ENCODE measurements at places on chromosomes 6 and 20.

DNA sequence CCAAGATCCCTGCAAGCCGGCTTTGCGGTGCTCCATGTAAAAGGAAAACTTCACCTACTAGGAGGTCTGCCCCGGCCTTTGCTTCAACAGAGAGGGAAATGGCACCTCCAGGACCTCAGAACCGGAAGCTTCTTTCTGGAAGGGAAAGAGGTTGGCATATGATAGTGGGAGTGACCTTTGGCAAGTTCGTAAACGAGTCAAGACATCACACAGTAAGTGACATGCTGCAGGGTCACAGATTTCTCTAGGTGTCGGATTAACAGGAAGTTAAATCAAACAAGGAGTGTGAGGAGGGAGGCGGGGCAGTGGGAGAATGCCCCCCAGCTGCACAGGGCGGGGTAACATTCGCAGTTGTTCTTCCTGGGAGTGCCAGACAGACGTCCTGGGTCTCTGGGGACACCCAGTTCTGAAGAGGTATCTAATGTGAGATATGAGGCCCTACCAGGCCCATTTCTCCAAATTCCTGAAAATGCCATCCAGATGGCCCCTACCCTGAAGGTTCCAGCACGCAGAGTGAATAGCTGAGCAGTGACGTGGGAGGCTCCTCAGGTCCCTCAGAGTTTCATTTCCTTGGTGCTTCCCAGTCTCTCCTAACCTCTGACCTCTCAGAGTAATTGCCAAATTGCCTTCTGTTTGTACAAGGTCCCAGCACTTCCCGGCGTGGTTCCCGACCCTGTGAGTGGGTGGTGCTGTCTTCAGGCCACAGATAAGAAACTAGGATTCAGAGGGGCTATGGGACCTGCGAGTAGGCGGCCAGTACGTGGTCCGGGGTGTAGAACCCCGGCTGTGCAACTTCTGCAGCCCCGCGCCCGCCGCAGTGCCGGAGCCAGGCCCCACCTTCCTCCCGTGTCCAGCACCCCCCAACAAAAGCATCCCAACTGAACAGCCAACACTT lies 1.9 kb downstream of the RRBP1 start:
- DNase-seq, result no peak

DNA sequence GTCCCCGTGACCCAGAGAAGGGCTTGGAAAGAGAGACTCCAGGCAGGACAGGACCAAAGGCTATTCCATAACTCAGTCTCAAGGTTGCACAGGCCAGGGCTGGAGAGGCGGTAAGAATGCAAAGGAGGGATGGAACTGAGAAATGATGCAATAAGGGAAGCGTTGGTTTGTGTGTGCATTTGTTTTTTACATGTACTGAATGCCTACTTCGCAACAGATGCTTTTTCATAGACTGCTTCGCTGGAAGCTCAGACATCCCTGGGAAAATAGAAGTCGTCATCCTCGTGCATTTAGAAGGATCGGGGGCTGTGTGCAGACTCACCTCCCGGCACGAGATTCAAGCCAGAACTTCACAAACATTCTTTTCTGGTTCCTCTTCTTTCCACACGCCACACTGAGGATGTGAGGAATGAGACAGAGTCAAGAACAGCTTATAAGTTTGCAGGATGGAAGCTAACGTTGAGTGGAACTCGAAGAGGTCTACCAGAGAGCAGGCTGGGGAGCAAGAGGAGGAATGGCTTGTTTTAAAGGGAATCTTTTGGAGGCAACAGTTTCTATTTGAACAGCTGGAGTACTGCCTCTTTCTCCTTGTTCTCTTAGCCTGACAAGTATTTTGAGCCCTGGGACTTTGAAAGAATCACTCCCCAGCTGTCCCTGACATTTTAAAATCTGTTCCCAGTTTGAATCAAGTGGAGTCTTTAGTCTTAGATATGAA lies 19.3 kb upstream of the LY86 start:
- no peak for DNase-seq

GRCh38 chr20:44747166-44748004 lies 1.7 kb downstream of the KCNK15 start:
- DNase-seq, result no peak

GRCh38 chr6:166439366-166440091 lies 56.8 kb upstream of the MPC1 start:
- DNase-seq, result no peak

DNA sequence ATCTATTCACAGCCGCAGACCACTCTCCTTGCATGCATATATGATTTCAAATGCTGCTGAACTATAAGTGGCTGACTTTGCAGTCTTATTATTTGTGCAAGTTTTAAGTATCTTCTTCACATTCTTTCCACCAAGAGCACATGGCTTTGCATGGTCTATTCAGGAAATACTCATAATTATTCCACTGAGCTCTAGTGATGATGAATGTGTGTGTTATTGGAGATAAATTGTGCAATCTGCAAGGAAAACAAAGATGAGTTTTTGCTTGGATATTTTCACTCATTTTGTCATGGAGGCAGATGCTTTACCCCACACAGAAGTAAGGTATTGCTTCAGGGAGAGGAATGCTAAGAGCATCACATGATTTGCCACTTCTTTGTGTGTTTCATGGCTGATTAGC lies 764.6 kb downstream of the TBC1D32 start:
- no peak for DNase-seq

DNA sequence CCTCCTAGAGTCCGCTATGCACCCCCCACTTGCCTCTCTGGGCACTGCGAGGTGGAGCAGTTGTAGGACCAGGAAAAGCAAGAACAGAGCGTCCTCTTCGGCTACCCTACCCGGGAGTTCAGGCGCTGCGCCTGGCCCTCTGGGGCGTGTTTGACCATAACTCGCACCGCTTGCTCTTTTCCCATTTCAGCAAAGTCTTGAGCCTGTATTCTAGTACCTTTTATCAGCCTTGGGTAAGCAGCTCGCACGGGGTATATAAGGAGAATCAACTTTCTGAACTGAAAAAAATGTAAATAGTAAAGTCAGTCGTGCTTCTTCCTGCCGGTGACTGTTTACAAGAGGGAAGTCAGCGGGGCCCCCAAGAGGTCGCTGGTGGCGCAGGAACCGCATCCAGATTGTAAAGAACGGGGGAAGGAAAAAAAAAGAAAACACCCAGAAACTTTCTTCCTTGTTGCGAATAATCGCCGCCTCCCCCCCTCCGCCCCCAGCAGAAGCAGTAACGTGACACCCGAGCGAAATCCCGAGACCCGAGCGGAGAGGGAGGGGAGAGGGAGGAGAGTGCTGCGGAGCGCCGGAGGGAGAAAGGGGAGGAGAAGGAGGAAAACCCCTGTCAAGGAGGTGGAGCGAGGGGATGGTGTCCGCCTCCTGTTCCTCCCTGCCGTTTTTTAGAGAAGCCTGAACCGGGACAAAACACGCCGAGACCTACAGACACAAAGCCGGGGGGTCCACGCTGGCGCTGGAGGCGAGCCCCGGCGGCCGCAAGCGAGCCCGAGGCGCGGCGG lies at the start of gene UST:
Gene UST (plus strand): TSS at position 668 of the 782 bp plus-strand sequence. CDS start 401 bp downstream, outside the sequence.
- no peak for DNase-seq

- DNase-seq, result no peak
Observed at GRCh38 chr20:16497896-16498295, 75.4 kb downstream of the KIF16B start.
